ENCODE measurements at places on chromosomes 2 and 18.

DNA sequence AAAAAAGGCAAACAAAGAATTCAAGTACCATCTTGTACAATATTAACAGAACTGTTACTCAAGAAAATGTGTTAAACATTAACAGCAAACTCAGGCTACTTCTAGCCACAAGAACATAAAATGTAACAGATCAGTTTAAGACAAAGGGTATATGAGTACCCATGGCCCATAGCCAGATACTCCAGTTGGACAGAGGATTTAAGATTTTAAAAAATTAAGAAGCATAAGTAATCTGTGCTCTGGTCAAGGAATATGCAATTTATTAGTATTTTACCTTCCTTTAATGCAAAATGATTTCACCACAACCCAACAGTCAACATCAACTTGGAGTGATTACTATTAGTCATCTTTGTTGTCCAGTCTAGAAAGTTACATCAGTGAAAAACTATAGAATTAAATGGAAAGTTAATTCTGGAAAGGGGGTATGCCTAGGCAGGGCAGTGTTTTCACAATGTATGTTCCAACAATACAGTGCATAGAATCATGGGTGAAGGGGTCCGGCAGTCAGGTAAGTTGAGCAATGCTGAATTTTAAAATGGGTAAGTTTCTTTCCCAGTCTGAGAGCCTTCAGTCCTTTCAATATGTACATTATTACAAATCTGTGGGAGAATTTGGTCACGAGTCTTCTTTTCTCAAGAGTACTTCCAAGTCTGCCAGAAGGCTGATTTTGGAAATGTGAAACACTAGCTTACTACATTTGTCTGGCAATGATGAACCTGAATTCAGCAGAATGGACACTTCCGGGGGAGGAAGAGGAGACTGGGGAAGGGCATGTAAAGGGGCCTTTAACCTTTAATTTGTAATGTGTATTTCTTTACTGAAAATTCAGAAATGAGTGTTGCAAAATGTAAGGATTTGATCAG, 34.5 kb downstream of the SFT2D3 start:
- DNase-seq: no peak

DNA sequence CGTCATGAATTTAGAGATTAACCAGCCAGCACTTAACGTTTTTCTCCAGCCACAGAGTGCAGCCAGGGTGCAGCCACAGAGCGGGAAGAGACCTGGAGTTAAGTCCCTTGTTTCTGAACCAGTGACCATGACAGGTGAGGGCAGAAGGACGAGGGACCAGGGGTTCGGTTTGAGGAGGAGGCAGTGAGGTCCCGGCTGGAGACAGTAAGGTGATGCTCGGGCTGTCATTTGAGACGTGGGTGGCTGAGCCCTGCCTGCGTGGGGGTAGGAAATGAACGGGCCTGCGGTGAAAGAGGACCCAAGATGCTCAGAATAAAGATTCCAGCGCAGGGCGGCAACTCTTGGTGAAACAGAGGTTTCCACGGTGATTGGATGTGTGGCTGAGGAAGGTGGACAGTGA, 205.9 kb downstream of the SNTG2 start:
- DNase-seq: no peak

- no peak for DNase-seq
These were observed 8.3 kb upstream of the ASB1 start for GRCh38 chr2:238418196-238418998.

GRCh38 chr2:239644011-239644410, 243.2 kb upstream of the HDAC4 start:
- no peak for DNase-seq

- DNase-seq: no peak
These were observed 111.5 kb upstream of the SH3BP4 start for GRCh38 chr2:234840336-234840735.

GRCh38 chr2:237759176-237759575, 39.4 kb upstream of the RBM44 start:
- no peak for DNase-seq

GRCh38 chr2:19686439-19686838, 215.3 kb downstream of the TTC32 start:
- no peak for DNase-seq

- no peak for DNase-seq
These were observed 5.7 kb downstream of the ANTXR1 start for GRCh38 chr2:69018678-69019095.

GRCh38 chr2:44246436-44246835, 28.8 kb upstream of the SLC3A1 start:
- no peak for DNase-seq
